ENCODE measurements at places on chromosomes 12 and 14. TPM values are rescaled to one million over a fixed set of nuclear protein-coding genes. Genes with fewer than 3 reads are reported as not detected.

GZMH gene
- total RNA-seq: 9.9 TPM

CLEC4D gene
- total RNA-seq: not detected

SLC25A29 gene
- 29.7 TPM for total RNA-seq

B3GNT4 gene
- total RNA-seq: 0.90 TPM

CDK17 gene
- total RNA-seq: 38.2 TPM

SIX6 gene
- total RNA-seq: not detected

DNA sequence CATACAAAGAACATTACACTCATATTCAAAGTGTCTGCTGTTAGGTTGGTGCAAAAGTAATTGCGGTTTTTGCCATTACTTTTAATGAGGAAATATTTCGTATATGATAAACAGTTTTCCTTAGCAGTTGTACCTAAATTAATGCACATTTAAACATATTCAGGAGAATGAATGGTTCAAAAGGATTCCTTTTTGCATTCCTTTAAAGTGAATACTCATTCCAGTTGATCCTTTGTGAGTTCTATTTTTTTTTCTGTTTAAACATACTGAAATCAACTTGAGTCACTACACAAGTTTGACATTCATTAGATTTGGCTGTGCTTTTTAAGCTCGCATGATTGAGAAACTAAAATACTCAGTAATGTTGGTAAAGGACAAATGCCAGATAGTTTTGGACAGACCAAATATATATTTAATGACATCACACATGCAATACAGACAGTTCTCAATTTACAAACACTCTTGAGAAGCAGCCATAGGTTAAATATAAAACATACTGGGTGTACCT, 13.8 kb upstream of the SLC38A2 start:
- no peak overlapping the region for H3K4me3 ChIP-seq
- H3K27me3 ChIP-seq: no peaks in the 10 kb centered on the region
- peaks cover 19% of the 10 kb centered on the region for H3K36me3 ChIP-seq
- peaks cover 70% of the 10 kb centered on the region for H3K4me1 ChIP-seq

DNA sequence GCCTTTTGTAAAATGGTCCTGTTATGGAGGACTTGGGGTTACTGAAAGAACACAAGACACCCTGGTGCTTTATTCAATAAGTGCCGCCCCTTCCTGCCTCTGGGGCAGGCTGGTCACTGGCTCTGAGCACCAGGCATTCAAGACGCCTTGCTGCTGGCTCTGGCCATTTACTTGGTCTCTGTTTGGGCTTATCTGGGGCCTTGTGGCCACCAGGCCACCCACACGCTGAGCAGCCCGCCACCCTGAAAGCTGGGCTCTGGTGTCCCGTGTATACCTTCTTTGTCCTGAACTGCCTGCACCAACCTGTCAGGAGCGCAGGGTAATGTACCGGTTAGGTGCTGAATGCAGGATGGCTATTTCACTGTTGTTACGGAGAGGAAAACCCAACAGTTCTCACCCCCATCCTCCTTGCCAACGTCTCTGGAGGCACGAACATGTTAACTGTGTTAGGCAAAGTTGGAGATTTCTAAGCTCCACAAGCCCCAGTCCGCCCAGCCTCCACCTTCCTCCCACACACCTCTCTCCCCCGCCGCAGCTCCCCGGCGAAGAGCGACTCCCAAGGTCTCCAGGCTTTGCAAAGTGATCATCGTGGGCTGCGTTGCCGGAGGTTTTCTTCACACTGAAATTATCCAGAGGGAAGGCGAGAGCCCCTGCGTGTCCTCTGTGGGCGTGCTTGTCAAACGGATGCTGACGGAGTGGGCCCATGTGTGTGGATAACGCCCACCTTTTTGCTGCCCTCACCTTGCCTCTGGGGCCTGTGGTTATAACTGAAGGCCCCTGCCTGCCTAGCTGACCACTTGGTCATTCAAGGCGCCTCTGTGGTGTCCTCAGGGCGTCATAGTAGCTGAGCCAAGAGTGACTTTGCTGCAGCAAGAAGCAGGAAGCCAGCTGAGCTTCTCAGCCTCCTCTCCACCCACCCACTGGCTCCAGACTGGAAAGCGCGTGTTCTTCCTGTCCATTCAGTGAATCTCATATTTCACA, 18.8 kb upstream of the BEGAIN start:
- no peak overlapping the region for H3K27ac ChIP-seq
- H3K36me3 ChIP-seq: peaks cover 9% of the 10 kb centered on the region
- H3K27me3 ChIP-seq: peaks cover 22% of the 10 kb centered on the region

GRCh38 chr14:61438497-61438859, 117.1 kb downstream of the PRKCH start:
- H3K27ac ChIP-seq: peak overlapping the region; percentile 87
- peaks cover 93% of the 10 kb centered on the region for H3K4me1 ChIP-seq
- no peaks in the 10 kb centered on the region for H3K27me3 ChIP-seq
- H3K4me3 ChIP-seq: peak overlapping the region; percentile 76
- DNase-seq: no peak

DNA sequence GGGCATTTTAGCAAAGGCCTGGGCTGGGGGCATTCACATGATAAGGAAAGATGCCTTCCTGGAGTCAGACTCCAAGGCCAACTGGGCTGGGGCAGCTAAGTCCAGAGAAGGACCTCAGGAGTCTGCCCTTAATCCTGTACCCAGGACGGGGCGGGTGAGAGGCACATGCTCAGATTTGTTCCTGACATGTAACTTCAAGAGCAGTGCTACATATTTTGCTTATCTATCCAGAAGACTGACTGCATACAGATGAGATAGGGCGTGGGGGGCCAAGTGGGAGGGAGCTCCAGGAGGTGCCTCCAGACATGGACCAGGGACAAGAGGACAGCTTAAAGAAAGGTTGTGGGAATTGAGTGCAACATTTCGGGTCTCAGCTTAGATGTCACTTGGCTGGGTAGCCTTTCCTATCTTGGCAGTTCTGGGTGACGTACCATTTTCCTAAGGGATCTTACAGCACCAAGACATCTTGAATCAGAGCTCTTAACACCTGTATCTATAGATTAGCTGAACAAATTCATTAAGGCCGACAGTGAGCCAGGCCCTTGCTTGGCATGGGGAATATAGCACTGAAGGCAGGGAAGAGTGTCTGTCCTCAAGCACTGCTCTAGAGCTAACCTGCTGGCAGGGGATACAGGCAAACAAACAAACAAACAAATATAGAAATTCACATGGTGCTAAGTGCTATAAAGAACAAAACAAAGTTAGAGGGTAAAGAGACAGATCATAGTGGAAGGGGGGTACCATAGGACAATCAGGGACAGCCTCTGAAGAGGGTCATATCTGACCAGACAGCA, 61.2 kb downstream of the PTPN21 start:
- no peaks in the 10 kb centered on the region for H3K36me3 ChIP-seq
- H3K4me1 ChIP-seq: peaks cover 3% of the 10 kb centered on the region
- no peak overlapping the region for H3K27ac ChIP-seq
- peaks cover 6% of the 10 kb centered on the region for H3K27me3 ChIP-seq

GRCh38 chr12:18750085-18750484, 12.2 kb downstream of the CAPZA3 start:
- no peaks in the 10 kb centered on the region for H3K27me3 ChIP-seq
- H3K36me3 ChIP-seq: no peaks in the 10 kb centered on the region
- no peaks in the 10 kb centered on the region for H3K4me1 ChIP-seq
- H3K4me3 ChIP-seq: no peak overlapping the region
- no peak overlapping the region for H3K27ac ChIP-seq

GRCh38 chr12:54566792-54567191, 17.4 kb downstream of the PDE1B start:
- H3K36me3 ChIP-seq: peaks cover 14% of the 10 kb centered on the region
- H3K27ac ChIP-seq: no peak overlapping the region
- H3K4me1 ChIP-seq: peaks cover under 1% of the 10 kb centered on the region
- H3K27me3 ChIP-seq: no peaks in the 10 kb centered on the region
- H3K4me3 ChIP-seq: no peak overlapping the region
- DNase-seq: no peak

DNA sequence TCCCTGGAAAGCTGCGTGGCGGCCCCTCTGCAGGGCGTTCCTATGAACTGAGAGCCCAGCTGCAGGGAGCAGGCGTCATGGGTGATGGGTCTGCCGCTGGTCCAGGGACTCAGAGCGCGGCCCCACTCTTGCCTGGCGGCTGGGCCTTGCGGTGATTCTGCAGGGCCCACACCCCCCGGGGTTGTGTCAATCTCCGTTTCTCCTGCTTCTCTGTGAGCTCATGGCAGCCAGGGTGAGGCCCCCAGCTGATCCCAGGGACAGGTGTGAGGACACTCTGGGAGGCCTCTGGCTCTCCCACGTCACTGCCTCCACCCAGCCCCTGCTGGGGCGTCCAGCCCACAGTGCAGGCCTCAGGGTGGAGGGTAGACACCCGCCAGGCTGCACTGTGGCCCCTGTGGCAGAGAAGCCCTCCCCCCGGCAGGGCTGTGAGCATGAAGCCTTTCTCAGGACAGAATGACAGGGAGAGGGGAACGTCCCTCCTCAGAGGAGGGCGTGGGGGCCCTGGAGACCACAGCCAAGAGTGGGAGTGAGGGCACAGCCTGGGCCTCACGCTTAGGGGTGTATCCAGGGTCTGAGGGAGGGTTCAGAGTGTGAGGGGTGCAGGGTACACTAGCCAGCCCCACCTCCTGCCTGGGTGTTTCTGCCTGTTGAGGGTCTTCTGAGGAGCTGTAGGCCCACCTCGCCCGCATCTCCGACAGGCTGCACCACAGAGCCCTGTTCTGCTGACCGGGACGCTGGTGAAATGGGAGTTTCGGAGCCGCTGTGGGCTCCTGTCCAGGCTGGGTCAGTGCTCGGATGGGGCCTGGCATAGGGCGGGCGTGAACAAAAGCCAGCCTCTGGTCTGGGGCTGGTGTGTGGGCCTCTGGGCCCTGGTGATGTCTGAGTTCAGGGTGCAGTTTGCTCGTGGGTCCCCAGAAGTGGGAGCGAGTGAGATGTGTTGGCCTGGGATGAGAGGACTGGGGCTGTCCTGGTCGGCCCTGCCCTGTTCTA, 26.7 kb upstream of the CRIP2 start:
- no peak overlapping the region for H3K27ac ChIP-seq
- DNase-seq: no peak
- H3K36me3 ChIP-seq: peaks cover 12% of the 10 kb centered on the region
- H3K4me1 ChIP-seq: no peaks in the 10 kb centered on the region

DNA sequence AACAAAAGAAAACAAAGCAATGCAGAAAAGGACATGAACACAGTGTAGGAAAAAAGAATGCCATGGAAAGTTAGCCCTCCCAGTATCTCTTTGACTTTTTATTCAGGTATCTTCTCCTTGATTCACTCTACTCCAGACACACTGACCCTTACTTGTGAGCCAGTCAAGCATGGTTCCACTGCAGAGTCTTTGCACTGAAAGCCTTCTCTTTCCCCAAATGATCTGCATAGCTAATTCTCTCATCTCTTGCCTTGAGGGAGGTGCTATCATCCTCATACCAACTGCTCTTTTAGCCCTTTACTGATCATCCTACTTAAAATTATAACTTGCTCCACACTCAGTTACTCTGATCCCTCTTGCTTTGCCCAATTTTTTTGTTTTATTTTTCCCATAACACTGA, 101.2 kb upstream of the SLC16A7 start:
- no peak overlapping the region for H3K4me3 ChIP-seq
- DNase-seq: no peak
- no peaks in the 10 kb centered on the region for H3K27me3 ChIP-seq
- no peaks in the 10 kb centered on the region for H3K4me1 ChIP-seq
- no peak overlapping the region for H3K27ac ChIP-seq
- no peaks in the 10 kb centered on the region for H3K36me3 ChIP-seq

DNA sequence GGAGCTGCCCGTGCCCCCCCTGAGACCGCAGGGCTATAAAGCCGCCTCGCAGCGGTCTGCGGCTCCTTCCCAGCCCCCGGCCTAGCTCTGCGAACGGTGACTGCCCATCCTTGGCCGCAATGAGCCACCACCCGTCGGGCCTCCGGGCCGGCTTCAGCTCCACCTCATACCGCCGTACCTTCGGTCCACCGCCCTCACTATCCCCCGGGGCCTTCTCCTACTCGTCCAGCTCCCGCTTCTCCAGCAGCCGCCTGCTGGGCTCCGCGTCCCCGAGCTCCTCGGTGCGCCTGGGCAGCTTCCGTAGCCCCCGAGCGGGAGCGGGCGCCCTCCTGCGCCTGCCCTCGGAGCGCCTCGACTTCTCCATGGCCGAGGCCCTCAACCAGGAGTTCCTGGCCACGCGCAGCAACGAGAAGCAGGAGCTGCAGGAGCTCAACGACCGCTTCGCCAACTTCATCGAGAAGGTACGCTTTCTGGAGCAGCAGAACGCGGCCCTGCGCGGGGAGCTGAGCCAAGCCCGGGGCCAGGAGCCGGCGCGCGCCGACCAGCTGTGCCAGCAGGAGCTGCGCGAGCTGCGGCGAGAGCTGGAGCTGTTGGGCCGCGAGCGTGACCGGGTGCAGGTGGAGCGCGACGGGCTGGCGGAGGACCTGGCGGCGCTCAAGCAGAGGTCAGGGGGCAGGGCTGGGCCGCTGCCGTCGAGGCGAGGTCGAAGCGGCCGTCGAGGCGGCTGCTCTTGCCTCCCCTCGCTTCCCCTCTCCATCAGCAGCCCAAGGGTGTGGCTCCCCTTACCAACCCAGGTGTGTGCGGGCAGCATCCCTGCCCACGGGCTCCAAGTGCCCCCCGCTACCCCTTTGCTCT, at the start of gene PRPH:
TSS of gene PRPH (plus strand) at position 66 of the 855 bp plus-strand sequence. CDS start at position 120, 54 bp downstream.
- H3K4me1 ChIP-seq: peaks cover 22% of the 10 kb centered on the region
- H3K27me3 ChIP-seq: peaks cover 51% of the 10 kb centered on the region
- H3K27ac ChIP-seq: no peak within 1 kb of the TSS
- no peak for DNase-seq
- H3K4me3 ChIP-seq: no peak within 1 kb of the TSS
- no peaks in the 10 kb centered on the region for H3K36me3 ChIP-seq

- H3K27ac ChIP-seq: no peak within 1 kb of the TSS
- H3K4me3 ChIP-seq: no peak within 1 kb of the TSS
- peaks cover 10% of the 10 kb centered on the region for H3K4me1 ChIP-seq
- DNase-seq: no peak
Observed at GRCh38 chr14:104138098-104138717, at the start of gene KIF26A. KIF26A (plus strand) TSS chr14:104138587; CDS start chr14:104138723, 136 bp downstream.

DNA sequence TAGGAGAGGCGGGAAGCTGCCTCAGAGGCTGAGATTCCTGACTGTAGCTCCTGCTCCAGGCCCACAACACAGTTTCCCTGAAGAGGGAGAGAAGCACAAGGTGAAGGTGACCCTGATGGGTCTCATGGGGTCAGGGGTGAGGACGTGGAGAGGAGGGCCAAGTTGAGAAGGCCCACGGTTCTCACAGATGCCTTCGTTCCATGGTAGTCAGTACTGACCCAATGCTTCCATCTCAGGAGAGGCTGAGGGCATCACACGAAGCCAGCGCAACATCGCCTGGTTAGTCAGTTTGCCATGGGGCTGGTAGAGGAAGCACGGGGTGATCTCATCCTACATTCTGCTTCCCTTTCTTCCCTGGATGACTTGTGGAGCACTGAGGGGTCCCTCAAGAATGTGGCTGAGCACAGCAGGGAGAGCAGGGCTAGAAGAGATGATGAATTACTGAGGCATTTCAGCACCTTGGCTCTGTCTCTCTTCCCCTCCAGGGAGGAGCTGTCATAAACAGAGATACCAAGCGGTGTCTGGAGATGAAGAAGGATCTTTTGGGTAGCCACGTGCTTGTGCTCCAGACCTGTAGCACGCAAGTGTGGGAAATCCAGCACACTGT, 51.9 kb downstream of the GALNT8 start:
- peaks cover 40% of the 10 kb centered on the region for H3K27me3 ChIP-seq
- H3K36me3 ChIP-seq: no peaks in the 10 kb centered on the region
- no peak for DNase-seq
- no peak overlapping the region for H3K4me3 ChIP-seq
